ENCODE measurements at places on chromosomes 6 and 20.

DNA sequence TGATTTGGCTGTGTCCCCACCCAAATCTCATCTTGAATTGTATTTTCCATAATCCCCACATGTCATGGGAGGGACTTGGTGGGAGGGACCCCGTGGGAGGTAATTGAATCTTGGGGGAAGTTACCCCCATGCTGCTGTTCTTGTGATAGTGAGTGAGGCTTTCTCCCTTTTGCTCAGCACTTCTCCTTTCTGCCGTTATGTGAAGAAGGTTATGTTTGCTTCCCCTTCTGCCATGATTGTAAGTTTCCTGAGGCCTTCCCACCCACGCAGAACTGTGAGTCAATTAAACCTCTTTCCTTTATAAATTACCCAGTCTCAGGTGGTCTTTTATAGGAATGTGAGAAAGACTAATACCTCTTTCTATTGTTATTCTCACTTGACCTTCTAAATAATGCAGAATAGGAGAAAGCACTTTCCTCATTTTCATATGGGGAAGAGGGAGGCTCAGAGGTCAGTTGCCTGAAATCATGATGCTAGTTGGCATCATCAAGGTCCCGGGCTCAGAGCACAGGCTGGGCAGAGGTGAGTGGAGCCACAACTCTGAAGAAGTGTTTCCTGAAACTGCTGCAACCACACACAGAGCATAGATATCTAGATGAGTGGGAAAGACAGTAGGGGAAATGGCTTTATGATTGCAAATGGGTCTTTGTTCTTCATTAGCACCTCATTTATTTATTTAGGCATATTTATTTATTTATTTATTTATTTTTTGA, 191.0 kb downstream of the QKI start:
- DNase-seq = no peak

GRCh38 chr20:58838174-58838573, 12.5 kb downstream of the GNAS-AS1 start:
- DNase-seq = no peak

DNA sequence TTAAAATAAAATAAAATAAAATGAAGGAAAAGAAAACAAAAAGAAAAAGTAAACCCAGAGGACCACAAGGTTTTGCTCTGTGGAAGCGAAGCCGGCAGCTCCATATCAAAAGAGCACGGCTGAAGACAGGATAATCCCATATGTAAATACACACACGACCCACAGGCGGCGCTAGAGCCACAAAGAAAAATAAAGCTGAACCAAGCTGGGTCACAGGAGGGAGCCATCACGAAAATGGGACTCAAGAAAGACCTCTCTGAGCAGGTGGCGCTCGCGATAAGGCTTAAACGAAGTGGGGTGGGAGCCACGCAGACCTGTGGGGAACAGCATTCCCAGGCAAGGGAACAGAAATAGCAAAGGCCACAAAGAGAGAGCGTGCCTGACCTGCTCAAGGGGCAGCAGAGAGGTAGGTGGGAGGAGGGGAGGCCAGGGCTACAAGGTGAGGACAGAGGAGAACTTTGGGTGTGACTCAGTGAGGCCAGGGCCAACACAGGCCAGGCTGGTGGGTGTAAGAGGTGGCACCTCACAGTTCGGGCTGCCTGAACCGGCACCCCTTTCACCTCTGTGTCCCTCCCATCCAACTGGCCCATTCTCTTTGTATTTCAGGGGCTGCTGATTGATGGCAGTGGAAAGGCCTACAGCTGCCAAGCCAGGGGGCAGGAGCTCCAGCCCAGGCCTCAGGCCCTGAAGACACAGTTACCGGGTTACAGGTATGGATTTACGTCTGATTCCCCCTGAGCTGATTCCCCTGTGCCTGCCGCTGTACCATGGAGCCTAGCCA, 26.0 kb downstream of the PTGIS start:
- DNase-seq = peak; percentile 64

- no peak for DNase-seq
These were observed 5.9 kb downstream of the CALHM6 start for GRCh38 chr6:116467096-116467495.

- no peak for DNase-seq
These were observed 62.3 kb upstream of the SNX9 start for GRCh38 chr6:157760589-157761330.

DNA sequence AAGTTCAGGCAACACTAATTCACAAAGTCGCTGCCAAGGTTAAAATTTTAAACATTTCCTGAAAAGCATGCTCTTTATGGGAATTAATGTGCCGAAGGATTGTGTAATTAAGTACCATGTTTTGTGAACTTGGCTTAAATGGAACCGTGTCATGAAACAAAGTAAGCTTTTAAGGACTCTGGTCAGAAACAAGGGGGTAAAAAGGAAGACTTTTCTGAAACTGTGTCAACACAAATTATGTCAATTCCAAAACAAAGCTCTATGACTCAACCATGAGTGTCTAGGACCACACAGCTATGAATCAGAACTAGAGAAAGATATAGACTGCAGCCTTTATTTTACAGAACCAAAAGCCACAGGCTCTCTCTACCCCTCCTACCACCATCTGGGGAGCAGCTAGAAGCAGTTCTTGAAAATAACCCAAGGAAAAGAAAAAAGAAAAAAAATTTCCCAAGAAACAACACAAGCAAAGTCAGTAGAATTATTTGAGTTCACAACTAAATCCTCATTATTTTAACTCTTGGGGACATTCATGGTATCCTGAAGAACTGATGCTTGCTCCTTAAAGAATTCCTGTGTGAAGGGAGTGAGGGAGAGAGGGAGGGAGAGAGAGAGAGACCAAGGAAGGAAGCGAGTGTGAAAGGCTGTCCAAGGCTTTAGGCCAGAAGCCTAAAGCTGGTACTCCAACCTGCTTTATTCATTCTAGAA, 81.9 kb downstream of the ZMYND8 start:
- no peak for DNase-seq

- no peak for DNase-seq
These were observed 811 bp upstream of the RSPO4 start for GRCh38 chr20:1002682-1003561.

DNA sequence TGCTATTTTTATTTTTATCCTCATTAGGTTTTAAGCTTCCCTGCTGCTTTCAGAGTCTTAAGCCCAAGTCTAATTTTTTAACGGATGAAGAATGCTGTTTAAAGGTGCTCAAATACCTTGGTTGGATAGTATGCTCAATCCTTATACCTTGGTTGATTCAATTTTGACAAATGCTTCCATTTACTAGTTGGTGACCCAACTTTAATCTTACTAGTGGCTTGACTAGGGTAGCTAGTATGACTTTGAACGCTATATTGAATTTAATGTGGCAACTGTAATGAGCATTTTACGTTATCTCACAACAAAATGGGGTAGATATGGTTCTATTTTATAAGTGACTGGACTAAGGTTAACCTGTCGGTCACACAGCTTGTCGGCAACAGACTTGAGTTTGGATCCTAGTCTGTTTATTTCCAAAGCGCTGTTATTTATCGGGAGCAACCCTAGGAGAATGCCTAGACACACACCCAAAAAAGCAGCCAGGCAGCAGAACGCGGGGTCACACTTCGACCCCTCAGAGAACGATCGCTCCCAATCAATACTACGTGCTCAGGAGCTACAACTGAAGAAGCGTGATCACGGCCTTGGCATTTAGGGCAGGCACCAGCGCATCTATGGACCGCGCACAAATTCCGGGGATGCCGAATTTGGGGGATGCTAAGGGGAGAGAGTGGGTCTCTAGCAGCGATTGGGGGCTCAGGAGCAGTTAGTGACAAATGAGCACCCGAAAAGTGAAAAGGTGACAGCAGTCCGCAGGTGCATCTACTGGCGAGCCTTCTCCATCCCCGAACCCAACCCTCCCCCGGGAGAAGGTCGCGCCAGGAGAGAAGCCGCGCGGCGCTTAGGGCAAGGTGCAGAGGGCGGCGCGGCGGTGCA, 586 bp upstream of the ALDH5A1 start:
- DNase-seq = no peak

GRCh38 chr6:32995448-32995847, 13.9 kb downstream of the HLA-DOA start:
- no peak for DNase-seq

DNA sequence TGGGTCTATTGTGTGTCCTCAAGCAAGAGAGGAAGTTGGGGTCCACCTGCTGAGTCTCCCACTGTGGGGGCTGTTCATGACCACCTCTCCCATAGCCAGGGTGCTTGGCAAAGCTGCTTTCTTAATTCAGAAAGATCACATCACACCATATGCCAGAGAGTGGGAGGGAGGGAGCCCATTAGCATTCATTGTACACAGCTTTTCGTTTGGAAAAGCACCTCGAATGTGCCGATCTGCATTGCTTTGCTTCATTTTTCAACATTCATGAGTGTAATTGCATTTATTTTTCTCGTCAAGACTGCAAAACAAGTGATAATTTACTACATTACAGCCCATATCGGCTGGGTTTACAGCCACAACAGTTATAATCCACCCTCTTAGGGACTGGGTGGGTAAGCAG, 327.3 kb downstream of the PTPRT start:
- DNase-seq = no peak

DNA sequence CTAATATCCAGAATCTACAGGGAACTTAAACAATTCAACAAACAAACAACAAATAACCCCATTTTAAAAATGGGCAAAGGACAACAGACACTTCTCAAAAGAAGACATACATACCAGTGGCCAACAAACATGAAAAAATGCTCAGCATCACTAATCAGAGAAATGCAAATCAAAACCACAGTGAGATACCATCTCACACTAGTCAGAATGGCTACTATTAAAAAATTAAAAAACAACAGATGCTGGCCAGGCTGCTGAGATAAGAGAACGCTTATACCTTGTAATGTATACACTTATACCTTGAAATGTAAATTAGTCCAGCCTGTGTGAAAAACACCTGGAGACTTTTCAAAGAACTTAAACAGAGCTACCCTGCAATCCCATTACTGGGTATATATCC, 166.8 kb downstream of the IBTK start:
- no peak for DNase-seq

DNA sequence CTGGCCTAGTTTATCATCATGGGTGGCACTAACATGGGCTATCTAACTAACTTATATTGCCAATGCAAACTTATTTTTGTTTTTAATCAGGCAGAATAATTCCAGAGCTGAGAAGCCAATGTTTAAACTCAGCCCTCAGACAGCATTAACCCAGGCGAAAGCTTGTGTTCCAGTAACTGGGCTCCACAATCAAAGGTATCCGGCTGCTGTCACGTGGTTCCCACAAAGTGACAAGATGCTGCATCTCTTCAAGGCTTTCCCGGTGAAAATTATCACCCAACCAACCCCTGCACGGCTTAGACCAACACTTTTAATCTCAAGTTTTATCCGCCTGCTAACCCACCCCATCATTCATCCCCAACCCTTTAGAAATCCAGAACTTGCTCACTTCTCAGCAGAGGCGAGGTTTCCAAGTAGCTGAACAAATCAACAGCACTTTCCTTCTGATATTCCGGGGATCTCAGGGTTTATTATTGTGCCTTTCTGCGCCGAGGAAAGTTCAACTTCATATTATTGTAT, 885 bp downstream of the MTCL3 start:
- DNase-seq = peak; percentile 27

DNA sequence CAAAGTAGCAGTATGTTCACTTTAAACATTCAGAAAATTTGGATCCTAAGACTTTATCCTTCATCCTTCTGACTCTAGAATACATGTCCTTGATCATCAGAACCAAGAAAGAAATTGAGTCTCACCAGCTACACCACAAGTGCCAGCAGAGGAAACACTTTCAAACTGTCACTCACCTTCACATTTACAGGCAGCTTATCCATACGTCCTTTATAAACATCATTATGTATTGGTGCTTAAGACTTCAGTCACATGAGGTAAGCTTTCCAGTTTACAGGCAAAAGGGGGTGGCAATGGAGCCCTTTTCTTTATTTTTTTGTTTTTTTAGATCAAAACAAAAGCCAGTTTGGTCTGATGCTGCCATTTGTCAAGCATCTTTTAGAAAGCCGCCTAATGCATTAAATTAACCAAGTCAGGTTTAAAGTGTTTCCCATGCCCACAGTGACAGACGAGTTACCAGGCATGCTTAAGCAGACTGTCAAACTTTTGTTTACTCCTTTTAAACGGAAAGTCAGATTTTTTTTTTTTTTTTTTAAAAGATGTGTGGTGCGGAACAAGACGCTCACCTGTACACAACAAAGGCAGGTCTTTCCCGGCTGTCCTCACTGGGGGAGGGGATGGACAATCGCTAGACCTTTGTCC, 952 bp upstream of the BRPF3 start:
- DNase-seq = no peak

GRCh38 chr20:51450221-51450712, 92.3 kb downstream of the NFATC2 start:
- DNase-seq = no peak

DNA sequence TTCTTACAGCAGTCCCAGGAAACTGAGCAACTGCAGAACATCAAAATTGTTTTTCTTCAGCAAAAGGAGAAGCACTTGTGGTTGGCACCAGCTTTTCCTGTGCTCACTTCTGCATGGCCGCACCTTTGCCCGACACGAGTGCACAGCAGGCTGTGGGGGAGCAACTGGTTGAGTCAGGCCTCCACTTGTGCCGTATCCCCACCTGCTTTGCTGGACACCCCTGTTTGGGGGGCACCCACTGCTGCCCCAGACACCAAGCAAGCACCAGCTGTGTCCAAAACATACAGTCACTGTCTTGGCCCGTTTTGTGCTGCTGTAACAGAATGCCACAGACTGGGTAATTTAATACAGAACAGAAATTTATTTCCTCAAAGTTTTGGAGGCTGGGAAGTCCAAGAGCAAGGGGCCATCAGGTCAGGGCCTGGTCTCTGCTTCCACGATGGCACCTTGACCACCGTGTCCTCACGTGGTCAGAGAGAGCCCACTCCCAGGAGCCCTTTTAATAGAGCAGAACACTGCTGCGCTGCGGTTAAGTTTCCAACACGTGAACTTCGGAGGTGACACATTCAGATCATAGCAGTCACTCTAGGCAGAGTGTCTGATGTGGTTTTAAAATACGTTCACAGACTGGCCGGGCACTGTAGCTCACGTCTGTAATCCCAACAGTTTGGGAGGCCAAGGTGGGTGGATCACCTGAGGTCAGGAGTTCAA, 8.7 kb upstream of the GMEB2 start:
- no peak for DNase-seq

GRCh38 chr20:24970030-24970553, 21.0 kb downstream of the CST7 start:
- no peak for DNase-seq

GRCh38 chr20:1831606-1832005, 63.6 kb upstream of the SIRPA start:
- DNase-seq = no peak

- DNase-seq = no peak
These were observed 4.9 kb downstream of the SMAP1 start for GRCh38 chr6:70672549-70672948.
